ENCODE measurements at places on chromosomes 4 and X. TPM values are rescaled to one million over a fixed set of nuclear protein-coding genes. Genes with fewer than 3 reads are reported as not detected.

Gene HADH
- 60.4 TPM for total RNA-seq

Gene SLC7A11
- 39.8 TPM for total RNA-seq

Gene BTK
- total RNA-seq: 0.49 TPM

Gene STAP1
- total RNA-seq: not detected

Measured in thyroid gland (tissue), 4 donors.